ENCODE measurements at places on chromosomes 11 and 22. TPM values are rescaled to one million over a fixed set of nuclear protein-coding genes. Genes with fewer than 3 reads are reported as not detected.

LRRN4CL gene
- total RNA-seq, result 45.2 TPM

- DNase-seq, result no peak
Observed at GRCh38 chr11:441043-441417, 781 bp downstream of the ANO9 start.

EXPH5 gene
- 16.7 TPM for total RNA-seq

DNA sequence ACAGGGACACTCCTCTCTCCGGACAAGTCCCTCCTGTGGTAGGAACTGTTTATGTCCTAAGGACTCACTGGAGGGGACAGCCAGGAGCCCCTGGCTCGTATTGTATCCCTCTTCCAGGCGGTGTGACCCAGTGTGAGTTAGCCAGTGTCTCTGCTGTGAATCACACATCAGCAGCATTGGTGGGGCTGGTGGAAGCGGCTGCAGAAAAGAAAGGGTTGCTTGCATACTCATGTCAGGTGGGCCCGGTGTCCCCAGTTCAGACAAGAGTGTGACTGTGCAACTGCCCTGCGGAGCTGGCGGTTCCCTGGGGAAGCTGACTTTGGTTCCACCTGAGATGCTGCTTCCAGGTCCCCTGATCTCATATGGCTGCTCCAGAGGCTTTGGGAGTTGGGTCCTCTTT lies 99.4 kb downstream of the ZBTB16 start:
- no peak for DNase-seq

DNA sequence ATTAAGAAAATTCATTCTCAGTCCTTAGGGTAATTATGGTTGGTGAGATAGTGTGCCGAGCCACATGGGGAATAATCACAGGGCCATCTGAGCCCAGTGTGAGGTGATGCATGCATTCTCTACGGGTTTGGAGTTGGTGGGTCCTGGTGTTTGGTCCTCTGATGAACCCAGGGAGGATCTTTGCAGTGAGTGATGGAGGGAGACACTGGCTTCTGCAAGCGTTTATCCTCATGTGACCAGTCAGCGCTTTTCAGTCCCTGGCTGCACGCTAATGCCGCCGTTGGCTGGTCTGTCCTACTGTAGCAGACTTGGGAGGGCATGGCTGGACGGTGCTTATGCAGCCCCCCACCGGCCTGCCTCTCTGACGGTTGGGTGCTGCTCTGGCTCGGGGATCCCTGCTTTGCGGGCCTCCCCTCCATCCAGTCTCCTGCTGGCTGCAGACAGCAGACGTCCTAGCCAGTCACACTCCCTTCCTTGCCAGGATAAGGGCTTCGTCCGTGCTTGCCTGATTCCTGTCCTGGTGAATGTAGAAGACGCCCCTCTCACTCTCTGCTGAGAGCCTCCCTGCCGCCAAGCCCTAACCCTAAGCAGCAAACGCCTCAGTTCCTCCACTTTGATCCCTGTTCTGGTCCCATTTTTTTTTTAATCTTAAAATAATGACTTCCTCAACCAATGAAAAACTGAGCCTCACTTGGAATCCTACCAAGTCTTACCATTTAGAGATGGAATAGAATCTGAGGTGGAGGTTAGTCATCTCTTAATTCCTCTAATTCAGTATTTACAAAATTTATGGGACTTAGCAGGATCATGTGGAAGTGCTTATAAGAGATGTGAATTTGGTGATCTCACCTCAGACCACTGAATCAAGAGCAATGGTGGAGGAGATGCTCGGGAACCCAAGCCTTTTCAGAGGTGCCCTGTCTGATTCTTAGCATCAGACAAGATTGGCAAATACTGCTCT lies 143.7 kb upstream of the SORL1-AS1 start:
- no peak for DNase-seq

DNA sequence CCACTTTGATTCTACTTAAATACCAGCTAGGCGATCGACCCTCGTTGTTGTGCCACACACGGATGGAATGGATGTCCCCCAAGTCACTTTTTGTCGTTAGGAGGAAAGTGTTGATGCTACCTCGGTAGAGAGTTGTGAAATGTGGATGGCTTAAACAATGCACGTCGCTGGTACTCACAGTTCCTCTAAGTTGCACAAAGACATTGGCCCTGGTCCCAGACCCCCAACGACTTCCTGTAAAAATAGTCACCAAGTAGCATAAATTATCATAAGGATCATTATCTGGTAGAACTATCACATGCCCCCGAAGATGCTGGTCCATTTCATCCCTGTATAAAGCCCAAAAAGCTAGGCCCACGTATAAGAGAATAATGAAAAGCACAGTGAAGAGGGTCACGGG lies 3.8 kb downstream of the PKDREJ start:
- no peak for DNase-seq

DERL3 gene
- total RNA-seq, result 0.25 TPM

DNA sequence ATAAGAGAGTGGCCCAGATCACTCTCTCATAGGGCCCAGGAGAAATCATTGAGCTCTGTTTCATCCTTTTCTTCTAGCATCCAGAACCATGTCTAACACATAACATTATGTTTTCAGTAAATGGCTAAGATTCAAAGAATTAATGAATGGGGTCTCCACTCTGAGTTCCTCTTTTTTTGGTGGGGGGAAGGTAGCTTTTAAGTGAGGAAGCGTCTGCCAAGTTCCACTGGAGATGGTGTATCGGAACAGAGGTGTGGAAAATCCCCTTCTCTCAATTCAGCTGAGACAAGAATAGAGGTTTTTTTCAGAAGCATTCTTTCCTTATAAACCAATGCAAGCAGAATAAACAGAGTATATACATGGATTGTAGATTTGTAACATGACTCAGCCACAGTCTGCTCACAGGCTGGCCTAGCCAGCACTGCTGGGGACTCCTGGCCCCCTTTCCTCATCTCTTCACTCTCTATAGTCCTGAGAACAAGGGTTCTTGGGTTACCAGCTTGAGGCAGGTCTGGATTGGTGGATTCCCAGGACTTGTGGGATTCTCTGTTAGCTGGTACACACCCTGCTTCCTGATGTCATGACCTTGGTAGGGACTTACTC lies 97.2 kb downstream of the TRAF6 start:
- no peak for DNase-seq

- no peak for DNase-seq
Observed at GRCh38 chr11:83294208-83294607, 8.0 kb upstream of the CCDC90B start.

DNA sequence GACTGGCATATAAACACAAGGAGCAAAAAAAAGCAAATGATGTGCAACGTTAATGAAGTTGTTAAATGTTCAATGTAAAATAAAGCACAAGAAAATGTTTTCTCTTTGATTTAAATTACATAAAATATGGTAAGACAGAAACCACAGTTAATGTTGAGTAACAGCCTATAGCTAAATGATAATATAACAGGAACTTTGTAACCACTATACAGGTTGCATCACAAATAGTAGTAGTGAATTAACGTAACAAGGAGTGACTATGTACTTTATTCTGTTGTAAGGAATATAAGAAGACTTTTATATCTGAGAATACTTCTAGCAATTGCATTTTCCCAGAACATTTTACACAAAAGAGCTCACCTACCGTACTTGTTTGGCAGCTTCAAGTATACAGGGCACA lies 16.9 kb downstream of the SAAL1 start:
- DNase-seq, result no peak

GAL3ST3 gene
- not detected for total RNA-seq

GRCh38 chr22:36713436-36713835 lies 9.9 kb upstream of the CACNG2 start:
- no peak for DNase-seq

CBX7 gene
- 98.0 TPM for total RNA-seq

DNA sequence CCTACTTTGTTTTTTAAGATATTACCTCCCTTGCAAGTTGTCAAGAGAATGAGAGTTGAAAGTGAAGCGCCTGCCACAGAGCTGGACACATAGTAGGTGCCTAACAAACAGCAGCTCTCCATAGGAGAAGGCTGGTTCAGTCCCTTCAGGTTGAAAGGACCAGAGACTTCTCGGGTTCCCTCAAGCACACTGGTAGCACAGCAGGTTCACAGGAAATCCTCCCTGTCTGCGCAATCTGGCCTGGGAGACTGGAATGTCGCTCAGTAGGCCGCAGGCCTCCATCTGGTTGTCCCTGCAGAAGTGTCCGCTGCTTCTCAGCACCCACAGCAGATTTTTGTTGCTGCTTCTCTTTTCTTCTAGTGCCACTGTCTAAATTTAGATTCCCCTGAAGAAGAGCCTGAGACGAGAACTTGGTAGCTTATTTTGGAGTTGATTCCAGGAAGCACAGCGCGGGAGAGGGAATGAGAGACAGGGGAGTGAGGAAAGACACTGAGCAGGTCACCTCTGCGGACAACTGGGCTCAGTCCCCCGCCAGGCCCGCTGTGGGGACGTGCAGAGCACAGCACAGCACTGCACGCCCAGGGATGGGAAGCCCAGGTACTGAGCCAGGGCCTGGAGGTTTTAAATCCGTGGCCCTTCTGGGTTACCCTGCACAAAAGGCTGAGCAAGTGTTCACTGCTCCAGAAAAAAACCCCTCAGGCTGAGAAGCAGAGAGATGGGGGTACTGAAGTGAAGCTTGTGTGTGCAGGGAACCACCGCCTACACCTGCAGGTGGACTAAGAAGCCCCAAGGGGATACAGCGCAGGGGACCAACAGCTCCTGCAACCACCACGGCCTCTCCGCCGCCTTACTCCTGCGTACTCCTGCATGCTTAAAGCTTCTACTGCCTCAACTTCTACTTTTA lies 31.6 kb downstream of the RBX1 start:
- DNase-seq, result no peak

DNA sequence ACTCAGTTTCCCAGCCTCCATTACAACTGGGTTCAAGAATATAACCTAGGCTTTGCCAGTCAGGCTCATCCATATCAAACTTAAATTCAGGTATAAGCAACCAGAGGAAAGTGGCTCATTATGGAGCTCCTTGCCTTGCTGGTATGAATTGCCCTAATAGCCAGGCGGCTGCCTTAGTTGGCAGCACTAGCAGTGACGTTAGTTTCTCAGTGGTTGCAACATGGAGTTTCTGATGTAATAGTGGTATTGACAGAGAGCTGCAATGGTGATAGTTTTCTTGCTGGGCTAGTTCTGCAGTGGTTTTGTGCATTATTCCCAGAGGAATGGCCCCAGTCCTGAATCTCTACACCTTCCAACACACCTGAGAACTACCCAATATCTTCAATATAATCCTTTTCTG lies 3.8 kb upstream of the TMEM123 start:
- no peak for DNase-seq

GLB1L3 gene
- total RNA-seq, result 2.2 TPM

DNA sequence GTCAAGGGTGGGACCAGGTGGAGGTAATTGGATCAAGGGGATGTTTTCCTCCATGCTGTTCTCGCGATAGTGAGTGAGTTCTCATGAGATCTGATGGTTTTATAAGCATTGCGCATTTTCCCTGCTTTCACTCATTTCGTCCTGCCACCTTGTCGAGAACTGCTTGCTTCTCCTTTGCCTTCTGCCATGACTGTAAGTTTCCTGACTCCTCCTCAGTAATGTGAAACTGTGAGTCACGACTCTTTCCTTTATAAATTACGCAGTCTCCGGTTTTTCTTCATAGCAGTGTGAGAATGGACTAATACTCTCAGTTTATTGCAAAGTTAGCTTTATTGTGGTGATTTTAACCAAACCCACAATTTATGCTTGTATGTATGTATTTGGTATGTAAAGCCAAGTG lies 878.5 kb upstream of the ANO3 start:
- no peak for DNase-seq

ELP4 gene
- 23.3 TPM for total RNA-seq

DNA sequence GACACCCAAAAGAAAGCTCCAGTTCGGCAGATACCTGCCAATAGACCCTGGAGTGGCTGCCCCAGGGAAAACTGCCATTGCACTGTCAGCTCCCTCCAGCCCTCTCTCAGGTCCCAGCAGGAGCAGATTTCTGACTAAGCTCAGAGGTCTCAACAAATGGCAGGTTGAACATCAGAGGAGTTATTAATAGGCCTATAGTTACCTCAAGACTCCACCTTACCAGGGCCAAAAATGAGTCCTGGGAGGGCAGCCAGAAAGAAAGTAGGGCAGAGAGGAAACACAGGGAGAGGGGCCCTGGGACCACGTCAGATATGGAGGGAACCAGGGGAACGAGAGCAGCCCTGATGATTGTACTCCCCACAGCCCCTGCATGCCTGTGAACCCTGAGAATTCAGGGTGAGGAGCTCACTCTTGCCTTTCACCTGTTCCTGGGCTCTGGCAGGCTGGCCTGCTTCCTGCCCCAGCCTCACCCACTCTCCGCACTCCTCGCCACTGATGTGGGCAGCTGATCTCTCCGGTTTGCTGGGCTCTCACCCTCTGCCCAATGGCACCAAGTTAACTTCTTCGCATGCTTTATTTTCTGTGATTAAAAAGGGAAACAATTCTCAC lies 4.3 kb upstream of the RGL4 start:
- no peak for DNase-seq

MISFA gene
- total RNA-seq, result not detected

DNA sequence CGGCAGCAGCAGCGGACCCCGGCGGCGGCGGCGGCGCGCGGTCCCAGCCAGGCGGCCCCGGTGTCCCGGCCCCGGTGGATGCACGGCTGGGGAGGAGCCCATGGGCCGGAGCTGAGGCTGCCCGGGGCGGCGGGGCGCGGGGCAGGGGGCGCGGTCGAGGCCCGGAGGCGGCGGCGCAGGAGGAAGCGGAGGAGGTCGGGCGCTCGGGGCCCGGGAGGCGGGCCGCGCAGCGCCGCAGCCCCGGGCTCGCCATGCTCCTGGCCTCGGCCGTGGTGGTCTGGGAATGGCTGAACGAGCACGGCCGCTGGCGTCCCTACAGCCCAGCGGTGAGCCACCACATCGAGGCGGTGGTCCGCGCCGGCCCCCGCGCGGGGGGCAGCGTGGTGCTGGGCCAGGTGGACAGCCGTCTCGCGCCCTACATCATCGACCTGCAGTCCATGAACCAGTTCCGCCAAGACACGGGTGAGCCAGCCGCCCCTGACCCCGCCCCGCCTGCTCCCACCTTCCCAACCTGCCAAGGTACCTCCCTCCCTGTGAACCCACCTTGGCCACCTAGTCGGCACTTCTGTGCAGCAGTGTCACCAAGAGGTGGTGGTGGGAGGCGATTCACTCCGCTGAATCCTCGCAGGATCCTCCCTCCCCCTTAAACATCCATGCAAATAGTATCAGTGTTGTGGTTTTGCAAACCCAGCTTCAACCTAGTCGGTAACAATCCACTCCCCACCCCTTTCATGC lies 580 bp downstream of the DTX4 start:
- no peak for DNase-seq

GRCh38 chr22:19430890-19431541 lies 517 bp downstream of the HIRA start:
- no peak for DNase-seq

C11orf16 gene
- not detected for total RNA-seq

Data from vagina (tissue), 2 donors.